ENCODE measurements at places on chromosomes 4 and X.

GRCh38 chr4:153447175-153447905, 18.8 kb upstream of the TMEM131L start:
- peak; percentile 71 for DNase-seq

- DNase-seq = no peak
These were observed 79.2 kb upstream of the DKK2 start for GRCh38 chr4:107115185-107115847.

- no peak for DNase-seq
These were observed 38.1 kb upstream of the TRPC5 start for GRCh38 chrX:112120721-112121120.

DNA sequence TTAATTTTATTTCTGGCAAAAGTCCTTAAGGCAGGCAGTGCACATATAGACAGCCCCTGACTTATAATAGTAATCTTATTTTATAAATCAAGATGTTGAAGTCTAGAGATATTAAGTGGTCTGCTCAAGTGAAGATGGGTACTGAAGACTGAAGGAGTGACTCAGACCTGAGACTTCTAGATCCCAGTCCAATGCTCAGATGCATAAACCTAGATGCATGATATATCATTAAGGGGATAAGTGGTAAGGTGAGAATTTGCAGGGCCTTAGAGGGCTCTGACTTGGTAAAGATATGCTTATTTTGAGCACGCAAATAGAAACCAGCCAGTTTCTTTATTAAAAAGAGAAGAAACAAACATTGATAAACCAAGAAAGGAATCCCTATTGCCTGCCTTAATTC, 42.9 kb downstream of the SLC9A7 start:
- DNase-seq = no peak

DNA sequence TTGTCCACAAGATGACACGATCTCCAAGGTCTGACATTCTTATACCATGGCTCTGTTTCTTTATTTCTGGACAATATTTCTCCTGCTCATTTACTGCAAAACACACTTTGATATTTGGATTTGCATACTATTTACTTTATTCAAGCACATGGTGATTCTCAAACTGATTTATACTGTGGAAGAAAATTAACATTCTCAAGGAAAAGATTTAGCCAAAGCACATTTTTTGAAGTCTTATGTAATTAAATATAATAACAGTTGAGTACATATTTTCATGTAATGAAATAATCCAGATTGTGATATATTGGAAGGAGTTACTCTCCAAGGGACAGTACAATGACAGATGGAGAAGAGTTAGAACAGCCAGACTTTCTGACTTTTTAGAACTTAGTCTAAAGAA, 155.8 kb upstream of the CT83 start:
- DNase-seq = peak; percentile 41

DNA sequence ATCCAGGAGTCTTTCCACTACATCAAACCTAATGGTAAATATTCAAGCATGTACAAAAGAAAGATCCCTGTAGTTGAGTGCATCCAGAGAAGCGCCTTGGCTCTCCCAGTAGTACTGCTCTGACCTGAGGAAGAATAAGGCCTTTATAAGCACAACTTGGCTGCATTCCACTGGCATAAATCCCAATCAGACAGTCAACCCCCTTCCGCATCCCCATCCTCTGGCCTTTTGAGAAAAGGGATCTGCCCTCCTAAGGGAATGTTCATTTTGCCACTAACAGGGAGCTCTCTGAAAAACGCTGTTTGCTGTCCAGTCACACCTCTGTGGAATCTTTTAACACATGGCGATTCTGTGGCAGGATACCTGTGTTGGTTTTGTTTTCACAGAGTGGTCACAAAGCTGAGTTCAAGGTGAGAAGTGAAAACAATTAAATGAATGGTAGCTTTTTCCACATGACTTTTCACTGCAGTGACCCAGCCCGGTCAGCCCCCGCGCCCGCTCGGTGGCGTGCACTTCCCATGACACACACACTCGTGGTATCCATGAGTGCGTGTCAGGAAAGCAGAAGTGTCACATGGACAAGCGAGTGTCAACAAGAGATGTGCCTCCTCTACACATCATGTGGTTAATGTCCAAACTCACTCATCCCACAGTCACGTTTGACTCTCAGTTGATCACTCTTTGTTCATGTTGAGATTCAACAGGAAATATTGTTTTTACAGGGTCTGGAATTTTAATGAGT, 112.2 kb upstream of the ENPP6 start:
- DNase-seq = peak; percentile 43

GRCh38 chr4:36351082-36351666, 69.8 kb downstream of the DTHD1 start:
- peak; percentile 76 for DNase-seq

All from tongue (tissue), 3 donors.